Stimulated activated CD4-positive, alpha-beta T cell treated with anti-CD3 and anti-CD28 coated beads, Interleukin-4, amount 100 ng/mL, for 4 hours (primary cell): ENCODE measurements at places on chromosomes 7 and 10.

GRCh38 chr7:154975984-154976383 lies 26.9 kb downstream of the PAXIP1 start:
- no peak for DNase-seq

- no peak for DNase-seq
These were observed 40.4 kb upstream of the DLX5 start for GRCh38 chr7:97064972-97065587.

- DNase-seq = no peak
These were observed 145.7 kb downstream of the MAPK8 start for GRCh38 chr10:48451969-48452878.

DNA sequence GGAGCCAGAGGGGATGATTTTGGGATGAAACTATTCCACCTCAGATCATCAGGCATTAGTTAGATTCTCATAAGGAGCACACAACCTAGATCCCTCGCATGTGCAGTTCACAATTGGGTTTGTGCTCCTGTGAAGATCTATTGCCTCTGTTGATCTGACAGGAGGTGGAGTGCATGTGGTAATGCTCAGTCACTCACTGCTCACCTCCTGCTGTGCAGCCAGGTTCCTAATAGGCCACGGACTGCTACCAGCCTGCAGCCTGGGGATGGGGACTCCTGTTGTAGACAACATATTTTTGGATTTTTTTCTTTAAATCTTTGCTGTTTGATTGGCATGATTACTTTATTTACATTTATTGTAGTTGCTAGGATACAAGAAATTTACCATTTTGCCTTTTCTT lies 765.0 kb downstream of the INHBA start:
- no peak for DNase-seq

DNA sequence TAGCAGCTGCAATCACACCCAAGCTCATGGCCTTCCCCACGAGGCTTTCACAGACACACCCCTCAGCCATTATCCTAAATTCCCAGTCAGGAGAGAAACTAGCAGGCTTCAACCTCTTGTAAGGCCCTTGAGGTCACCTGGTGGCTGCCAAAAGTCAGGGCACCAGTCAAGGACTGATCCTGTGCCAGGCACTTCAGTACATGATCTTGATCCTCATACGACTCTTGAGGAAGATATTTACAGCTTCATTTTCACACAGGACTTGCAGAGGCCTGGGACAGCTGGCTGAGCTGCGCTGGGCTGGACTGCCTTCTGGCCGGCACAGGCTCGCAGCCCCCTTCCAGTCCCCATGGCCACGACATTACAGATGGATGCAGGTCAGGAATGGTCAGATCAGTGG lies 8.8 kb downstream of the PDAP1 start:
- no peak for DNase-seq

DNA sequence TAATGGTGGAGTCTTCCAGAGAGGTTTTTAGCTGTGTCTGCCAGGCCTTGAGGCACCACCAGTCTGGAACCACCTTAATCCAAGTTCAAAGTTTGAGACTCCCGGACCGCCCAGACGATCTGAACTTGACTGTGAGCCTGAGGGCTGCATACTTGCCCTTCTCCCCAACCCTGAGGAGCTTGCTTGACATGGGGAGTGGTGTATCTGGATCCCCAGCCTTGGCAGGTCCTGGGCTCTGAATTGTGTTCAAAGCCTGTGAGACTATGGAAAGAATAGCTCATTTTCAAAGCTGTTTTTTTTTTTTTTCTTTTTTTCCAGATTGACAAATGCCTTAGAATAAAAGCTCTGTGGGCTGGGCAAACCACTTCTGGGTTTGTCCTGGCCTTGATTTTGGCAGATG lies 22.3 kb upstream of the CAMK1D start:
- DNase-seq = no peak

- DNase-seq = no peak
These were observed 45.0 kb downstream of the DENND2A start for GRCh38 chr7:140595468-140596092.

DNA sequence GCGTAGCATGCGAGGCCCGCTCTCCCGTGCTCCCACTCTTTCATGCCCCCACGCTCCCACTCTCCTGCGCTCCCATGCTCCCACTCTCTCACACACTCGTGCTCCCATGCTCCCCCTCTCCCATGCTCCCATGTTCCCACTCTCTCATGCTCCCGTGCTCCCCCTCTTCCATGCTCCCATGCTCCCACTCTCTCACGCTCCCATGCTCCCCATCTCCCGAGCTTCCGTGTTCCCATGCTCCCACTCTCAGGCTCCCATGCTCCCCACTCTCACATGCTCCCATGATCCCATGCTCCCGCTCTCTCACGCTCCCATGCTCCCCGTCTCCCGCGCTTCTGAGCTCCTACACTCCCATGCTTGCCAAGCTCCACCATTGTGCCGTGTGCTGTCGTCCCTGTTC lies 84.4 kb upstream of the ANLN start:
- no peak for DNase-seq

DNA sequence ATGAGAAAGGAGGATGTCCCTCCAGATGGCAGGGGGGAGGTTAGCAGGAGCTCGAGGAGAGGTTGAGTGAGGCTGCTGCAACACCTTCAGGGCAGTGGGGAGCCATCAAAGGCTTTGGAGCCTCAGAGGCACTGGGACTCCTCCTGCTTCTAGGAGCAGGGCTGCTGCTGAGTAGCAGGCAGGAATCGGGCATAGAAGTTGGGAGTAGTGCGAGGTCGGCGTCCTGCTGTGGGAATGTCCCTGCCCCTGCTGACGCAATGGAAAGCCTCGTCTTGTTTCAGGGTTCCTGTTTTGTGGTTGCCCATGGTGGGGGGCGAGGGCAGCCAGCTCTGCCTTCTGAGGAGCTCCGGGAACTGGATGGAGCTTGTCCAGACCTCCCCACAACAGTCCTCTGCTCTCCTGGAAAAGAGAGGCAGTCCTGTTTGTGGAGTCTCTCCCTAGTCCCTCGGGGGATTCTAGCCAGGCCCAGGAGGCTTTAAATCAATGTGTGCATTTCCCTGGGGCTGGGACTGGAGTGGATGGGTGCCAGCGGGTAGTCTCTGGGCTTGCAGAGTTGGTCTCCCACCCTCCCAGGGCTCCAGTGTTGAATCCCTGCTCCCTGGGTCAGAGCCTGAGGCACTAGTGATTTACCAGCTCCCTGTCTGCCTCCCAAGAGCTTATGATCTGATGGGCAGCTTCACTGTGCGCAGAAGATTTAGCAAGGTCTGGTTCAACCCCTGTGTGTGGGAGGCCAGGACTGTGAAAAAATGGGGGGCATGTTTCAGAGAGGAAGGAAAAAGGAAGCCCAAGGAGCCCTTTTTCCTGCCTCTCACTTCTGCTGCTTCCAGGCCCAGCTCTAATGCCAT lies 98.7 kb upstream of the PPIF start:
- no peak for DNase-seq

DNA sequence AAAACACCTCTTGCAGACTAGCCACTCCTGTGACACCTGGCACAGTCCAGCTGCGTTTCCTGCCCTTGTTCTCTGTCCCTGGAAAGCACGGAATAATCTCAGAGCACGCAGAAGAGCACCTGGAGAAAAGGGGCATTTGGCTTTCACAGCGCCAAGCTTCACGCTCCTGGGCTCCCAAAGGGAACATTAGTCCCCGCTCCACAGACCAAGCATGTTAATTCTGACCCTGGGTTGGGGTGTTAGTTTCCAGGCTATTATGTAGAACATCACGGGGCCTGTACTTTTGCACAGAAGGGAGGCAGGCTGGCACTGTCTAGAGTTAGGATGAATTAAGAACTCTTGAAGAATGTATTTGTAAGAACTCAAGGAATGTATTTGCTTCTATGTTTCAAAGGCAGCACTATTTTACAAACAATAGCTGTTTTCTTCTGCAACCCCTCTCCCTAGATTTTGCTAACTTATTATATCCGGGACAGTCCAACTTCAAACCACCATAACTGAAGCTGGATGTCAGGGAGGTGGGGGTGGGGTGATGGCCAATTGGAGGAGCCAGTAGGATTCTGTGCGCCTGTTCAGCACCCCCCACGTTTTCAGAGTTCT lies 62.2 kb upstream of the TRIM8 start:
- no peak for DNase-seq

DNA sequence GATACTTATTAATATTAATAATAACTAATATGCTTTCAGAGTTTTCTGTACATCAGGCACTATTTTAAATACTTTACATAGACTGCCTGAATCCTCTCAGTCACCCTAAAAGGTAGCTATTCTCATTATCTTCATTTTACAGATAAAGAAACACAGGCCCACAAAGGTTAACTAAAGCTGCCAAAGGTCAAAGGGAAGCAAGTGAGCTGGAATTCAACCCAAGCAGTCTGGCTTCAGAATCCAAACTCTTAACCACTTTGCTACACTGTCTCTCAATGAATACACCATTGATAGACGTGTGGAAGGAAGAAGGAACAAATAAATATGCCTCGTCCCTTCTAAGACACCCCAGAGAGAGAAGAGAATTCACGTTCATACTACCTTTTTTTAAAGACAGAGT lies 52.0 kb downstream of the GFRA1 start:
- DNase-seq = no peak

DNA sequence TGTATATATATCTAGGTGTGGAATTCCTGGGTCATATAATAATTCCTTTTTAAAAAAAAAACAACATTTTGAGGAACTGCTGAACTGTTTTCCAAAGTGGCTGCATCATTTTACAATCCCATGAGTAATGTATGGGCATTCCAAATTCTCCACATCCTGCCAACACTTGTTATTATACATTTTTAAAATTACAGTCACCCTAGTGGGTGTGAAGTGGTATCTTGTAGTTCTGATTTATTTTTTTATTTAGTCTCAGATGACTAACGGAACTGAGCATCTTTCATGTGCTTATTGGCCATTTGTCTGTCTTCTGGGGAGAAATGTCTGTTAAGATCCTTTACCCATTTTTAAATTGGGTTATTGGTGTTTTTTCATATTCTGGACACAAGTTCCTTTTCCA lies 12.0 kb upstream of the KLHL7 start:
- no peak for DNase-seq

DNA sequence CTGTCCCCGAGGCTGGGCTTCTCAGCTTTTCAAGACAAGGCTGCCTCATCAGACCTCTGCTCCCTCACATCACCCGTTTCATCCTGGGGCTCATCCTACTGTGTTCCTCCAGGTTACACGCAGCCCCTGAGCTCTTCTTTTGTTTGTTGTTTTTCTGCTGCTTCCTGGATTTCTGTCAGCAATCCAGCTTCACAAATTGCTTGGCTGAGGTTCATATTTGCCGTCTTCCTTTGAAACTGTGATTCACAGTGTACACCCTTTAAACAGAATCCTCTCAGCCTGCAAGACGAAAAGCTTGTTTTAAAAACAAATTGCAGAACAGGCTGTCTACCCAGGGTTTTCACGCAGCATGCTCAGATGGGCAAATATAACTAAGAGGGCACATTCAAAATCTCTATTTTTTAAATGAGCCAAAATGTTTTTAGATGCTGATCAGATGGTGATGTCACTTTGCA lies 39.1 kb upstream of the PARD3 start:
- no peak for DNase-seq

DNA sequence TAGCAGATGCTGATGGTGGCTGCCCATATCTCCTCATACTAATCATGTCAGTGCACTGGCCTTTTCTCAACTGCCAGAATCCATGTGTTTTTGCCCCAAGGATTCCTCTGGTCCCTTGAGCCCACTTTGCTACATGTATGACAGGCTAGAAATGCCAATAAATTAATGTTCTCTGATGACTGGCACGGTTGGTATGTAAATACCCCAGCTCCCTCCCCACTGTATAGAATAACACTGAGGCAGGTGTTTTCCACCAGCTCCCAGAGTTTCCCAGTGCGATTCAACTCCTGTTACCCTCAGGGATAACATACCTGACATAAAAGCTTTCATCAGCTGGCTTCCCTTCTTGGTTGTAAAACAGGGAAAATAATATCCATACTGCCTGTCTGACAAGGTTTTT lies 9.0 kb upstream of the PLEKHS1 start:
- DNase-seq = no peak

GRCh38 chr10:111648046-111648445 lies 535.5 kb downstream of the GPAM start:
- DNase-seq = no peak

DNA sequence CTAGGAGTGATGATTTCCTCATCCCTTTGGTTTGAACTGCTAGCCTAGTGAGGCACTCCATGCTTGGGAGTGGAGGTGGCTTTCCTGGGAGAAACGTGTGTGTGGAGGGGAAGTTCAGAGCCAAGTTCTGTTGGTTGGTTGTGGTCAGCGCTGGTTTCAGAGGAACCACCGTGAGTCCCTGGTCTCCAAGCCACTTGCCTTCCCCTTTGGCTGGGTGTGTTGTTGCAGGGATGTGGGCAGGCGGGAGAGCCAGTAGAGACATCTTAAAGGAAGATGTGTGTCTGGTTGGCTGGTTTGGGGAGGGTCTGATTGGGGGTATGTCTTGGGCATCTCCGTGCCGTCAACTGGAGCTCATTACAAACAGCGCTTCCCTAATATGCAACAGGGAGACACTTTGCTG lies 130.8 kb upstream of the TCF7L2 start:
- no peak for DNase-seq

DNA sequence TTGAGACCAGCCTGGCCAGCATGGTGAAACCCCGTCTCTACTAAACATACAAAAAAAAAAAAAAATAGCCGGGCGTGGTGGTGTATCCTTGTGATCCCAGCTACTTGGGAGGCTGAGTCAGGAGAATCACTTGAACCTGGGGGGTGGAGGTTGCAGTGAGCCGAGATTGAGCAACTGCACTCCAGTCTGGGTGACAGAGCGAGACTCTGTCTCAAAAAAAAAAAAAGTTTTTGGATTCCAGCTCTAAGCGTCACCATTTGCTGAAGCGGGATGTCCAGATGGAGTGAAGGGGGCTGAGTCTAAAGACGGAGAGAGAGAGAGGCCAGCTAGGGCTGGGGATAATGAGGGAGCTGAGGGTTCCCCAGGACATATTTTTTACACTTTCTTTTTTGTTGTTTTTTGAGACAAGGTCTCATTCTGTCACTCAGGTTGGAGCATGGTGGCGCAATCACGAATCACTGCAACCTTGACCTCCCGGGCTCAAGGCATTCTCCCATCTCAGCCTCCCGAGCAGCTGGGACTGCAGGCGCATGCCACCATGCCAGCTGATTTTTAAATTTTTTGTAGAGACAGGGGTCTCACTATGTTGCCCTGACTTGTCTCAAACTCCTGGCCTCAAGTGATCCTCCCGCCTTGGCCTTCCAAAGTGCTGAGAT lies 9.4 kb upstream of the HK1 start:
- DNase-seq = no peak

- no peak for DNase-seq
These were observed 735 bp downstream of the ZNF394 start for GRCh38 chr7:99499371-99499720.

GRCh38 chr10:978826-979421 lies 9.3 kb upstream of the GTPBP4 start:
- DNase-seq = no peak

- DNase-seq = no peak
These were observed 3.4 kb downstream of the TCF7L2 start for GRCh38 chr10:112953174-112954159.

DNA sequence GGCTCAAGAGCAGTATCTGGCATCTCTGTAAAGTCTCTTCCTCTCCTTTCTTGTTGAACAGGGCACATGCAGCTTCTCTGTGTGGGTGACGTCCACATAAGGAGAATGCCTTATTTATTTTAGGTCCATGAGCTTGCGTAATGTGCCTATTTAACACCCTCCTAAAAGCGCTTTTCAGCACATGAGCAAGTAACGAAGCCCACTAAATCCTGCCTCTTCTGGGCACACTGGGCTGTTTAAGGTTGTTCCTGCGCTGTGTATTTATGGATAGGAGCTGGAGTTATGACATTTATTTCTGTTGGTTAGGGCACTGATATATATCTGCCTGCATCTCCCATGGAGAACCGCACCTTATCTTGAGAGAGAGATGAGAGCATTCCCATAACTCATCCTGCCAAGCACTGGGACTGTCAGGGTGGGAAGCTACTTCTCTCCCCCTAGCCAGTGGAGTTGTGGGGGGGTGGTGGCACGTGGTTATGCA lies 76.1 kb downstream of the LRRC4 start:
- no peak for DNase-seq
